RWPE2 (cell line): ENCODE measurements at places on chromosomes 11 and 22.
A peak's percentile ranks its signal among the peaks of the same experiment; 100 is the strongest.

GRCh38 chr22:45504373-45505341 is 2.0 kb downstream of the FBLN1 start:
- H3K27me3 ChIP-seq = no peaks in the 10 kb centered on the region
- H3K27ac ChIP-seq = peak overlapping the region; percentile 40
- H3K4me1 ChIP-seq = peaks cover 9% of the 10 kb centered on the region
- peak overlapping the region; percentile 86 for H3K4me3 ChIP-seq

- H3K27me3 ChIP-seq = no peaks in the 10 kb centered on the region
- no peak overlapping the region for H3K27ac ChIP-seq
- no peak overlapping the region for H3K4me3 ChIP-seq
- peaks cover 70% of the 10 kb centered on the region for H3K36me3 ChIP-seq
- DNase-seq = no peak
Measured at GRCh38 chr11:118370774-118371173, 11.4 kb downstream of the UBE4A start.

DNA sequence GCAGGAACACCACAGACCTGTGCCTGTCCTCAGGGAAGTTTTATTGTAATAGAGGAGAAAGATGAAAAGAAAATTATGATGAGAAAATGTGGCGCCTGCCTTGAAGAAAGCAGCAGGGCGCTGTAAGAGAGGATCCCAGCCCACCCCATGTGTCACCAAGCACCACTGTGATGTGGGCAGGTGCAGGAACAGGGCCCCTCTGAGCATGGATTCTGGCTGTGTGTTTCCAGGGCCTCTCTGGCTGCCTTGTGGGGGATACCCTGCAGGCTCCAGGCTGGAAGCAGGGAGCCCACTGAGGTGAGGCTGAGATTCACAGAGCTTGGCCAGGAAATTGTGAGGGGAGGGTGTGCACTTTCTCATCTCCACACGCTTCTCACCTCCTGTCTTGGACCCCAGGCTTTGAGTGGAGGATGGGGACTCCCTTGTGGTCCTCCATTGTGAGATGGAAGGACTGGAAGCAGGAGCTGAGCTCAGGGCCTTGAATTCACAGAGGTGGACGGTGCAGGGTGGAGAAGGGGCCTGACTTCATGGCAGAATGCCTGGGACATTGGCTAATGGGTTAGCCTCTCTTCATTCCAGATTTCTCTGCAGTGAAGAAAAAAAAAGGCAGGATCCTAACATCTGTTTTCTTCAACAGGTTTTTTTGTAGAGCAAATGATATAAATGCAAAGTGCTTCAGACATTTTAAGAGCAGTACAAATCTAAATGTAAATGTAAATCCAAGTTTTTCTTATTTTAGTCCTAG is 246.6 kb upstream of the B3GAT1 start:
- no peaks in the 10 kb centered on the region for H3K4me1 ChIP-seq
- DNase-seq = no peak
- H3K36me3 ChIP-seq = no peaks in the 10 kb centered on the region
- H3K27me3 ChIP-seq = no peaks in the 10 kb centered on the region

- H3K4me3 ChIP-seq = no peak overlapping the region
- no peaks in the 10 kb centered on the region for H3K36me3 ChIP-seq
- no peak for DNase-seq
- no peaks in the 10 kb centered on the region for H3K4me1 ChIP-seq
Measured at GRCh38 chr11:133227632-133228111, 304.6 kb downstream of the OPCML start.

DNA sequence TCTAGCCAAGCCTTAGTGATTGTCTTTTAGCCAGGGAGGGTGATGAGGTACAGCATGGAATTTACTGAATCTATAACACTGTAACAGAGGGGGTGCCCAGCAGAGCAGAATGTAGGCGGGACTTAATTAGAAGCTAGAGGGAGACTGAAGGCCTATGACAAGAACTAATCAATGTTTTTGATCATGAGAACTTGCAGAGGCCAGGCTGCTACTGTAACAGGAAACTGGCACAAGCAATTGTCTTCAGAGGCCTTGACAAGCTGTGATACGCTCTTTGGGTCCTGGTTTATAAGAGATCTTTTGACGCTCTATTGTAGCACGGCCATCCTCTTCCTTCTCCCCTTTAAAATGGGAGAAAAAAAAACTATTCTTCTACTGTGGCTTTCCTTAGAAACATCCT is 1297.3 kb downstream of the JRKL start:
- H3K36me3 ChIP-seq = no peaks in the 10 kb centered on the region
- H3K27me3 ChIP-seq = peaks cover 3% of the 10 kb centered on the region
- H3K27ac ChIP-seq = no peak overlapping the region
- no peaks in the 10 kb centered on the region for H3K4me1 ChIP-seq
- H3K4me3 ChIP-seq = no peak overlapping the region
- no peak for DNase-seq

- H3K27ac ChIP-seq = no peak overlapping the region
- H3K36me3 ChIP-seq = peaks cover 66% of the 10 kb centered on the region
- H3K27me3 ChIP-seq = no peaks in the 10 kb centered on the region
- no peak overlapping the region for H3K4me3 ChIP-seq
- no peak for DNase-seq
Measured at GRCh38 chr11:65119670-65119995, 2.1 kb upstream of the ZNHIT2 start.

DNA sequence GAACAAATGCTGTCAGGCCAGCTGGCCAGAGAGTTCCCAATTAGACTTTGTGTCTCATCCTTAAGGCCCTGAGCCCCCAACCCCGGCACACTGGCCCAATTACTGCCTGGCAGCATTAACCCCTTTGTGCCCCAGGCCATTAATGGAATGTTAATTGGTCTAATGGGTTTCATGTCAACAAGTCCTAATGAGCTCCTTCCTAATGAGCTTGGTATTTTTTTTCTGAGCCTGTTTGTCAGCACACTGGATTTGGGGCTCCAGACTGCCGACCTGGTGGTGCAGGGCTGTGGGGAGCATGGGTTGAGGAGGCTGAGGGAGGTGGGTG is 148.8 kb downstream of the FEZ1 start:
- no peaks in the 10 kb centered on the region for H3K27me3 ChIP-seq
- no peak for DNase-seq
- H3K4me1 ChIP-seq = no peaks in the 10 kb centered on the region
- no peaks in the 10 kb centered on the region for H3K36me3 ChIP-seq
- no peak overlapping the region for H3K4me3 ChIP-seq

DNA sequence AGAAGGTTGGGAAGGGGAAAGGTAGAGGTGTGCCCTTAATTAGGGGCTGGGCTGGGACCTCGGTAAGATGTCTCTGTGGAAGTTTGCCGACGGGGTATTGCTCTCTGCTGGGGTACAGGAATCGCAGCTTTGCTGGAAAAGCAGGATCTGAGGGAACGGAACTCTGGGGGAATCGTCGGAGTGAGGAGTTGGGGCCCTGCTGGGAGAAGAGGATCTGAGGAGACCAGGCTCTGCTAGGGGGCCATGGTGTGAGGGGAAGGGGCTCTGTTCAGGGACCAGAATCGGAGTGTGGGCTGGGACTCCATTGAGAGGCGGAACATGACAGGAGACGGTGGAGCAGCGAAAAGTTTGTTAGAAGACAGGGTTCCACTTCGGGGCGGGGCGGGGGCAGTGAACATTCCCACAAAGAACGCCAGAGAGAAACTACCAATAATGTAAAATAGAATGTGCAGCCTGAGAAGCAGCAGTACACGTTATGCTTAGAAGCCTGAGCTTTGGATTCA is 456 bp downstream of the AAMDC start:
- peaks cover 3% of the 10 kb centered on the region; the same call in 1 of the 2 replicates for H3K36me3 ChIP-seq
- peaks cover 4% of the 10 kb centered on the region for H3K4me1 ChIP-seq
- no peak for DNase-seq
- H3K27me3 ChIP-seq = no peaks in the 10 kb centered on the region
- H3K4me3 ChIP-seq = peak overlapping the region; percentile 94

- H3K27ac ChIP-seq = no peak overlapping the region
- H3K4me1 ChIP-seq = no peaks in the 10 kb centered on the region
- no peak overlapping the region for H3K4me3 ChIP-seq
- H3K27me3 ChIP-seq = no peaks in the 10 kb centered on the region
- no peaks in the 10 kb centered on the region for H3K36me3 ChIP-seq
Measured at GRCh38 chr11:9060700-9061111, 30.7 kb downstream of the SCUBE2 start.

- peaks cover 11% of the 10 kb centered on the region for H3K4me1 ChIP-seq
- peak overlapping the region; percentile 41 for H3K27ac ChIP-seq
- peaks cover 9% of the 10 kb centered on the region; the same call in 1 of the 2 replicates for H3K36me3 ChIP-seq
- H3K4me3 ChIP-seq = no peak overlapping the region
- H3K27me3 ChIP-seq = no peaks in the 10 kb centered on the region
Measured at GRCh38 chr22:25120761-25121212, 78.9 kb upstream of the CRYBB3 start.

DNA sequence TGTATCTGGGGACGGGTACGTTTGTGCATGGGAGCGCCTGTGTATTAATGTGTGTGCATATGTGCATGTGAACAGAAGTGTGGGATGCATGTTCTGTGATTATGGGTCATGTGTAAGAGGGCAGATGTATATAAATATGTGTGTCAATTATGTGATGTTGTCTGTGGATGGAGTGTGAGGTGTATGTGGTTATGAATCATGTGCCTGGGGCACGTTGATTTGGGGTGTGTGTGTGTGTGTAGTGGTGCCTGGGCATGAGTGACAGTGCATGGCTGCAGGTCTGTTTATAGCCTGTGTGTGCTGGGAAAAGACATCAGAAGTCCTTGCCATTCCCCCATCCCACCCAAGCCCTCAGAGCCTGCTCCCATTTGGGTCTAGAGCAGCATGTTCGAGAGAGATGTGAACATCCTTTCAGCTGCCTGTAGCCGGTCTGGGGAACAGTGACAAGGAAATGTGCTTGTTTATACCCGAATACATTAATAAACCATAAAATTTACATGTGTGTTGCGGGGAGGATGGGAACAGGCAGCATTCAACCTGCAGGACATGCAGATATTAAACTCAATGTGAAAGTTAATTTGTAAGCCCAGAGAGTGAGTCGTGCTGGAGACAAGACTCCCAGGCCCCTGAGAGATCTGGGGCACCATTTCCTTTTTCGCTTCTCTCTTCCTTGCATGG is 129.0 kb downstream of the NECTIN1 start:
- no peaks in the 10 kb centered on the region for H3K27me3 ChIP-seq
- peaks cover 8% of the 10 kb centered on the region for H3K4me1 ChIP-seq
- no peak for DNase-seq
- H3K4me3 ChIP-seq = no peak overlapping the region

DNA sequence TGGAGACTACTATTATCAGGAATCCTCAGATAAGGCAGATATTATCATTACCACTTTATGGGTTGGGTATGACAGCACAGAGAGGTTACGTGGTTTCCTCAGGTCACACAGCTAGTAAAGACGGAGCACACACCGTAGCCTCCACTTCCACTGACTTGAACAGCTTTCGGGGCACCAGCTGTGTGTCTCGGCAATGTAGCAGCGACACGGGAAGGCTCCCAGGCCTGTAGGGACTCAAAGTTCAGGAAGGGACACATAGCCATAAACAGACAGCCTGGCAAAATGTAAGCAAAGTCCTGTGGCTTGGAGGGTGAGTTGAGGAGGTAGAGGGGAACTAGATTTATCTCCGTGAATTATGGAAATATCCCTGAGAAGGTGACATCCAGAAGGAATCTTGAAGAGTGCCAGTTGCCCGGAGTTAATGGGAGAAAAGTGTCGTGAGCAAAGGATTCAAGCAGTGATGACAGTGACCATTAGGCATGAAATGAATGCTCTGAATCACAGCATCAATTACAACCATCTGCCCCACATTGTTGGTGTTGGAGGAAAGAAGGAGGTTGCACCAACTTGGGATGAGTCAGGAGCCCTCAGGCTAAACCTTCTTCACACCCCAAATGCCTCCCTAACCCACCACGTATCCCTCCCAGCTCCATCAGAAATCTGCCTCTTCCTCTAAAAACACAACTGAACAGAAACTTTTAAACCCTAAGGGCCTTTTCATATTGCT is 106.7 kb upstream of the ASPHD2 start:
- no peak overlapping the region for H3K4me3 ChIP-seq
- no peaks in the 10 kb centered on the region for H3K36me3 ChIP-seq
- no peaks in the 10 kb centered on the region for H3K27me3 ChIP-seq

DNA sequence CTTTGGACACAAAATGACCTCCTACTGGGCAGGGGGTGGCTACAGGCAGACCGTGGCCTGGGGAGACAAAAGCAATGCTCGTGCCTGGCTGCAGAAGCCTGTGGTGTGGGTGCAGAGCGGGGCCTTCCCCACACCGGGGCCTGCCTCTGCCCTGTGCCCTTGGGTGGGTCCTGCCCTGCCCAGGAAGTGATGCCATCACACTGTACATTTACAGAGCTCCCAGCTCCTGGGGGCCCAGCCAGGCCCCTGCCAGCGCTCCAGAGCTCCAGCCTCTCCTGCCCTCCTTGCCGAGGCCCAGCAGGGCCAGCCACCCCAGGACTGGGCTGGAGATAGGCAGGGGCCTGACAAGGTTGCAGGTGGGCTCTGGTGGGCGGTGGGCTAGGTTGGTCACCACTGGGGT is 40.1 kb downstream of the MUC5B start:
- H3K27ac ChIP-seq = peak overlapping the region; percentile 24
- no peaks in the 10 kb centered on the region for H3K27me3 ChIP-seq
- no peak for DNase-seq
- no peaks in the 10 kb centered on the region for H3K36me3 ChIP-seq
- H3K4me1 ChIP-seq = peaks cover 7% of the 10 kb centered on the region

- H3K4me3 ChIP-seq = no peak overlapping the region
- no peaks in the 10 kb centered on the region for H3K4me1 ChIP-seq
- H3K27ac ChIP-seq = no peak overlapping the region
- DNase-seq = no peak
- H3K27me3 ChIP-seq = peaks cover 7% of the 10 kb centered on the region
Measured at GRCh38 chr11:22680628-22681027, 14.2 kb downstream of the GAS2 start.

DNA sequence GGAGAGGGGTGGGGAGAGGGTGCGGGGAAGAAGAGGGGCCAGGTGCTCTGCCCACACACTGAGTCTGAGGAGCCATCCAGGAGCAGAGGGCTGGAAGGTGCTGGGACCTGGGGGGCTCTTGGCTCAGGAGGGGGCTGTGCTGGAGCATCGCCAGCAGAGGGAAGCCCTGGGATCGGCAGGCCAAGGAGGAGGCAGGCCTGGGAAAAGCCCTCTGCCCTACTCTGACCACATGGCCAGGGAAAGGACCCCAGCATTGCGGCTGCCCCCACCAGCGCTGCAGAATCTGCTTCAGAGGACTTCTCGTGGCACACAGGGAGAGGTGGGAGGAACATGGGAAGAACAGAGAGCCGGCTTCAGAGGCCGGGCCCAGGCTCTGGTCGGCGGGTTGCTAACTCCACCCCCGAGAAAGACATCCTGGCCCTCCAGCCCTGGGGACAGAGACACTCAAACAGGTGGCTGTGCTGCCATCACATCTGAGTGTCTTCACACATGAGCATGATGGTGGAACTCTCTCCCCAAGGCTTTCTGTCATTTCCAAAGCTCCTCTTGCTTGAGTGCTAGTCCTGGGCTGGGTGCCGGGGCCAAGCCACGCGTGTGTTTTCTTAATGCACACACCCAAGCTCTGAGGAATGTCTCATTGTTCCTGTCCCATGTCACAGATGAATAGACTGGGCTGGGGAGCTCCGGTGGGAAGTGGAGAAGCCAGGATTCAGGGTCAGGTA is 1378.0 kb downstream of the BRD1 start:
- H3K4me1 ChIP-seq = no peaks in the 10 kb centered on the region
- H3K36me3 ChIP-seq = no peaks in the 10 kb centered on the region
- no peak overlapping the region for H3K27ac ChIP-seq
- no peaks in the 10 kb centered on the region for H3K27me3 ChIP-seq

- H3K27ac ChIP-seq = no peak overlapping the region
- no peak for DNase-seq
- H3K36me3 ChIP-seq = no peaks in the 10 kb centered on the region
- H3K27me3 ChIP-seq = no peaks in the 10 kb centered on the region
- H3K4me3 ChIP-seq = no peak overlapping the region
Measured at GRCh38 chr11:83691451-83691950, 405.3 kb upstream of the CCDC90B start.
